Muscle of arm (tissue), 14 donors: ENCODE measurements at places on chromosomes 11 and 22. TPM values are rescaled to one million over a fixed set of nuclear protein-coding genes. Genes with fewer than 3 reads are reported as not detected.

GRCh38 chr11:106137758-106138157 lies 60.3 kb downstream of the AASDHPPT start:
- DNase-seq, result no peak

MMP8 gene
- polyA plus RNA-seq, result 0.37 TPM

- DNase-seq, result no peak
Observed at GRCh38 chr11:32023370-32024305, 67.2 kb upstream of the RCN1 start.

DNA sequence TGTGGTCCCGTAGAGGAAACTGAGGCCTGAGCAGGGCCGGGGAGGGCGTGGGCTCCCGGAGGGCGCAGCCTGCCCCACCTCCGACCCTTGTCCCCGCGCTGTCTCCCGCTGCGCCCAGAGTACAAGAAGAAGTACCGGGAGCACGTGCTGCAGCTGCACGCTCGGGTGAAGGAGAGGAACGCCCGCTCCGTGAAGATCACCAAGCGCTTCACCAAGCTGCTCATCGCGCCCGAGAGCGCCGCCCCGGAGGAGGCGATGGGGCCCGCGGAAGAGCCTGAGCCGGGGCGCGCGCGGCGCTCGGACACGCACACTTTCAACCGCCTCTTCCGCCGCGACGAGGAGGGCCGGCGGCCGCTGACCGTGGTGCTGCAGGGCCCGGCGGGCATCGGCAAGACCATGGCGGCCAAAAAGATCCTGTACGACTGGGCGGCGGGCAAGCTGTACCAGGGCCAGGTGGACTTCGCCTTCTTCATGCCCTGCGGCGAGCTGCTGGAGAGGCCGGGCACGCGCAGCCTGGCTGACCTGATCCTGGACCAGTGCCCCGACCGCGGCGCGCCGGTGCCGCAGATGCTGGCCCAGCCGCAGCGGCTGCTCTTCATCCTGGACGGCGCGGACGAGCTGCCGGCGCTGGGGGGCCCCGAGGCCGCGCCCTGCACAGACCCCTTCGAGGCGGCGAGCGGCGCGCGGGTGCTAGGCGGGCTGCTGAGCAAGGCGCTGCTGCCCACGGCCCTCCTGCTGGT lies 1.9 kb downstream of the NLRP6 start:
- no peak for DNase-seq

TMEM45B gene
- polyA plus RNA-seq, result 0.42 TPM

KDM4F gene
- not detected for polyA plus RNA-seq

DNA sequence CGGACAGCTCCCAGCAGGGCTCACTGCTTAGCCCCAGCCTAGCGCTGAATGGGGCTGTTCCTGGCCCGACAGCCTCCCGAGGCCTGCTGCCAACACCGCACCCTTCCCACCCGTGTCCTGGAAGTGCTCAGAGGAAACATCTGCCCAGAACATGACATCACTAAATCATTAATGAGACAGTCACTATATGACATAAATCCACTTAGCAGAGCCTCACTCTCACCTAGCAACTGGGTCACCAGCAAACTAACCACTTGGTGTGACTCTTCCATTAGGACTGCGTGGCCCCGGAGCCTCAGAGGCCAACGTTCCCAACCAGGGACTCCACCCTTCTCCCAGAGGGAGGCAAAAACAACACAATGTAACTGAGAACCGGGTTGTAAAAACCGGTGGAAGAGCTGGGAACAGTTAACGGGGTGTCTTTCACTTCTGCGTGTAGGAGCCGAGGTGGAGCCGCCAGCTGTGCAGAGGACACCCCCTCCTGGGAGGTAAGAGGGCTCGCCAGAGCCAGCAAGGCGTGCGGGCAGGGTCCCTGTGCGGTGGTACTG lies 21.4 kb upstream of the PACSIN2 start:
- peak; percentile 66 for DNase-seq

DNA sequence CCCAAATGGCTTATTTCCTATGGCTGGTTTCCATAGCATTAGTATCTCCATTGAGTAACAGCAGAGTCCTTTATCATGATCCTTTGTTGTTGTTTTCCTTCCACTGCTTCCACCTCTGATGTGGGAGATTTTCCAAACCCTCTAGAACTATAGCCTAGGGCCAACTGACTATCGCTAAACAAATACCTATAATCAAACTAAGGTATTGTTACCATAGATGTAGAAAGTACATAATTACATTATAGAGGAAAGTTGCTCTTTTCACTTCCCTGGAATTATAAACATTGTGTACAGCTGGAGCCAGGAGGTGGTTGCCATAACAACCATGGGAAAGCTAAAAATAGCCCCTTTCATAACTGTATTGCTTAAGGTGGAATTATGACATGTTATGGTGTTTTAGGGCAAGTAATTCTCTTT lies 47.0 kb upstream of the ALKBH3 start:
- peak; percentile 48 for DNase-seq

DNA sequence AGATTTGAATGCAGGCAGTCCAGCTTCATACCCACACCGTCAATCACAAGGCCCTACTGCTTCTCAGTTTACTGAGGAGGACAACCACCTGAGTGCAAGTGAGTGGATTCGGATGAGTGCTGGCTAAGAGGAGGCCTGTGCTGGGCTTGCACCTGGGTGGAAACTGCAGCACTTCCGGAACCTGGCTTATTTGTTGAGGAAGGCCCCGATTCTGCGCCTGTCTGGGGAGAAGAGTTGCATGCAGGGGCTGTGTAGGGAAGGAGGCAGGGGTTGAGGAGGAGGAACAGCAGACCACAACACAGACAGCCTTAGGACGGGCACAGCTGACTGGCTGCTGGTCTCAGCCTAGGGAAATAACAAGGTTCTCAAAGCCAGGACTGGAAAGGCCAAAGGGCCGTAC lies 20.8 kb downstream of the ABTB2 start:
- no peak for DNase-seq

DNA sequence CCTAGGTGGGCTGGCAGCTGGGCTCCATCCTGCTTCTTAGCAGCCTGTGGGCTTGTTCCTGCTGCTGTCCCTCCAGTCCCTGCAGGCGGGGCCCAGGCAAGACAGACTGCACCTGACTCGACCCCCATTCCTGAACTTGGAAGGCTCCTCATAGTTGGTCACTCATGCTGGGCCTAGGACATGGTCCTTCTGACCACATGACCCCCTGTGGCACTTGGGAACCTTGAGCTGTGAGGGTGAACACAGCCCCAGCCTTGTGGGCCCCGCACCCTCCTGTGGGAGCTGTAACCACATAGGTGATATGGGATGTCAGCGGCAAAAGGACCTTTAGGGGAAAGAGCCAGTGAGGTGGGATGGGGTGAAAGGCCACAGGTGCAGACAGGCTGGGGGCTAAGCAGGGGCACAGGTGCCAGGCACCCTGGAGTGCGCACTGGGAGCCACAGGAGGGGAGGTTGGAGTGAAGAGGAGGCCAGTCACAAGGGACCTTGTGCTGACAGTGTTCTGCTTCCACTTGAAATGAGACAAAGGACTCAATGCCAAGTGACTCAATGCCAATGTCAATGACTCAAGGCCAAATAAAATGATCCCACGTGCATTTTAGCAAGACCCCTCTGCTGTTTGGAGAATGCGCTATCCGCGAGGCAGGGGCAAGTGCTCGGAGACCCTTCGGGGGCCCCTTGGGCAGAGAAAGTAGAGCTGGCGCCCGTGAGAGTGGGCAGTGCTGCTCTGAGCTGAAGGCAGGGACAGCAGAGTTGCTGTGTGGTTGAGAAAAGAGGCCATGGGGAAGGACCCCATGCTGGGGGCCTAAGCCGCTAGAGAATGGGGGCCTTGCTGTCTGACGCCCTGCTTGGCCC lies 90.7 kb downstream of the MORC2 start:
- no peak for DNase-seq

DNA sequence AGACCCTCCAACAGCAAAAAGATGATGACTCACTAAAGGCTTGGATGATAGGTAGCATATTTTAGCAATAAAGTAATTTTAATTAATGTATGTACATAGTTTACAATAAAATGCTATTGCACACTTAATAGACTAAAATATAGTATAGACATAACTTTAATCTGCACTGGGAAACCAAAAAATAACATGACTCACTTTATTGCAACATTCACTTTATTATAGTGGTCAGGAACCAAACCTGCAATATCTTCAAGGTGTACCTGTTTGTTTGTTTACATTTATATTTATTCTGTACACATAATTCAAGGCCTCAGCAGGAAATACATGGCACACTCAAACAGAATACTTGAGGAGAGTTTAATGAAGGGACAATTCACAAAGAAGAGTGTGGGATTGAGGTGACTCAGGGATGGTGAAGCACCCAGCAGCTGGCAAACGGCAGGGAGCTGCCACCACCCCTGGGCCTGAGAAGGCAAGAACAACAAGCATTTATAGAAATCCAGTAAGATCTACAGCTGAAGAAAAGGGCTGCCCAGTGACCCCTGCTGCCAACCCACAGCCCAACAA lies 51.5 kb upstream of the POU2AF2 start:
- DNase-seq, result no peak

- no peak for DNase-seq
Observed at GRCh38 chr22:49228431-49229037, 599.1 kb downstream of the BRD1 start.

WBP2NL gene
- polyA plus RNA-seq, result 0.75 TPM

- DNase-seq, result peak; percentile 5
Observed at GRCh38 chr11:34552270-34552669, 38.7 kb upstream of the ELF5 start.

DNA sequence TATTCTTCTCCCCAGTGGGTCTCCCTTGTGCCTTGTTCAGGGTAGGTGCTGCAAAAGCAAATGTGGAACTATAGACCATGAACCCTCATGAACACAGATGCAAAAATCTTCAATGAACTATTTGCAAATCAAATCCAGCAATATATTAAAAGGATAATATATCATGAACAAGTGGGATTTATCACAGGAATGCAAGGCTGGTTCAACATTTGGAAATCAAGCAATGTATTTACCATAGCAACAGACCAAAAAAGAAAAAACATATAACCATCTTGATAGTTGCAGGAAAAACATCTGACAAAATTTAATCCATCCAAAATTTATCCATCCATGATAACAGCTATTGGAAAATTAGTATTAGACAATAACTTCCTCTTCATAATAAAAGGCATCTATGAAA lies 11.4 kb upstream of the OSBPL5 start:
- DNase-seq, result no peak

DNA sequence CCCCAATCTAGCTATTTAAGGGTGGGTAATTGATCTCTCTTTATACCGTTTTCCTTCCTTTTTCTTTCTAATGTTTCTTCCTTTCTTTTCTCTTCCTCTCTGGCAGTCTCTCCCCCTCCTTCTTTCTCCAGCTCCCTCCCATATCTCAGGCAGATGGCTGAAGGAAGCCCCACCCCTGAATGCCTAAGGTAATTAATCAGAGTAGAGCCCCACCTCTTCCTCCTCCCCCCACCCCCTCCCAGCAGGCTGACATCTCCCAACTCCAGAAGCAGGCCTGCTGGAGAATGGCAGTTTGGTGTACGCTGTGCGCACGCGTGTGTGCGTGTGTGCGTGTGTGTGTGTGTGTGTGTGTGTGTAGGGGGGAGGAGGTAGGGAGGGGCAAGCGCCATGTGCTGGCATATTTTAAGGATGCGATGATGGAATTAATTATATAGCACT lies 122.6 kb downstream of the APOL5 start:
- peak; percentile 92 for DNase-seq
